ENCODE measurements at places on chromosomes 5 and 9.

GRCh38 chr9:19631181-19631580, 157.7 kb downstream of the SLC24A2 start:
- DNase-seq, result no peak

DNA sequence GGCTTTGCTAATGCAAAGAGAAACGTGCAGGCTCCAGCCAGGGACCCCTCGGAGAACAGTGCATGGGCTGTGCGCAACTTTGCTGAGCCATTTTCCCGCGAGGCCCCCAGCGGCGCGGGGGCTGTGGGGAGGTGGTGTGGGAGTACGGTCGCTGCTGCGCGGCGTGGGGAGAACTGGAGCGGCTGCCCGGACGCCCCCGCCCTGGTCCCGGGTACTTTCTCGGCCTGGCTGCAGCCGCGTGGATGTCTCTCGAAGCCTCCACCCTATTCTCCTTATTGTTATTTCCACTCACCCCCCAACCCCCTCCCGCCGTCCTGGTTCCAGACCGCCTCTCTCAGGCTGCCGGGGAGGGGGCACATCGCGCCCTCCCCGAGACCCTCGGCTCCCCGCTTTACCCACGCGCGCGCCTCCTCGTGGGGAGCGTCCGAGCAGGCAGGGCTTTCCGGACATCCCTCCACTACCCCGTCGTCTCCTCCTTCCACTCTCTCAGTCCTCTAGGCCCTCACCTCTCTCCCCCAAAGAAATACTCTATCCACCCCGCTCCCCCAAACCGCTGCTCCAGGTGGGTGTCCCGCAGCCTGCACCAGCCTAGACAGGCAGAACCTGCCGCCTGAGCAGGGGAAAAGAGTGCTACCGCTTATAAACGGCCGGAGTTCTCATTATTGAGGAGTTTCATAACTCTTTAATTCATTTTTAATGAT, 68.6 kb upstream of the TBCA start:
- DNase-seq, result no peak

- peak; percentile 82 for DNase-seq
These were observed at the start of gene ENTPD2 for GRCh38 chr9:137053944-137054931. Gene ENTPD2 (minus strand): TSS chr9:137054061. CDS start chr9:137053997, 64 bp downstream.

DNA sequence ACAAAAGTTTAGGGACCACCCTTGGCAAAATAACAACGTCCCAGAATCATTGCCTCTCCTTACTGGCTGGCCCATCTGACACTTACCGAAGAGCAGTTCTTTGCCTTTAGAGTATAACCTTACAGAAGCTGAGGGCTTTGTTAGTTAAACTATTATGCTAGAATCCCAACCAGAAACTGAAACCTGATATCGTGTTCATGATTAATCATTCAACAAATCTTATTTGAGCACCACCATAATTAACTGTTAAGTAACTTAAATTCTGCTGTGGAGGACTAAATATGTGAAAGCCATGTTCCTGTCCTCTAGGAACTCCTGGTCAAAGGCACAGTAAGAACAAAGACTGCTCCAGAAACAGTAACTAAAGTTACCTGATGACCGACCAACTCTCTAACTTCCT, 104.9 kb downstream of the ARL15 start:
- DNase-seq, result no peak
